M059J (cell line): ENCODE measurements at places on chromosomes 7 and 10.

DNA sequence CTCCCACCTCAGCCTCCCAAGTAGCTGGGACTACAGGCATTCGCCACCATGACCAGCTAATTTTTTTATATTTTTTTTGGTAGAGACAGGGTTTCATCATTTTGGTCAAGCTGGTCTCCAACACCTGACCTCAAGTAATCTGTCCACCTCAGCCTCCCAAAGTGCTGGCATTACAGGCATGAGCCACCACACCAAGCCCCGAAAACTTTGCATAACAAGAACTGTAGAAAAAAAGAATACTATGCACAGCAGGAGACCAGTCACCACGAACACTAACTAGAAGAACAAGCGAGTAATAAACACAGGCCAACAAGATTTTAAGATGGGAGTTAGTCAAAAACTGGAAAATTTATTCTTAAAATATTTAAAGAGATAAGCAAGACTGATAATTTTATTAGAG is 447.0 kb downstream of the ETV1 start:
- no peak for DNase-seq

GRCh38 chr10:78139341-78139740 is 105.7 kb downstream of the RPS24 start:
- no peak for DNase-seq

GRCh38 chr7:24704311-24704710 is 53.0 kb downstream of the GSDME start:
- no peak for DNase-seq

DNA sequence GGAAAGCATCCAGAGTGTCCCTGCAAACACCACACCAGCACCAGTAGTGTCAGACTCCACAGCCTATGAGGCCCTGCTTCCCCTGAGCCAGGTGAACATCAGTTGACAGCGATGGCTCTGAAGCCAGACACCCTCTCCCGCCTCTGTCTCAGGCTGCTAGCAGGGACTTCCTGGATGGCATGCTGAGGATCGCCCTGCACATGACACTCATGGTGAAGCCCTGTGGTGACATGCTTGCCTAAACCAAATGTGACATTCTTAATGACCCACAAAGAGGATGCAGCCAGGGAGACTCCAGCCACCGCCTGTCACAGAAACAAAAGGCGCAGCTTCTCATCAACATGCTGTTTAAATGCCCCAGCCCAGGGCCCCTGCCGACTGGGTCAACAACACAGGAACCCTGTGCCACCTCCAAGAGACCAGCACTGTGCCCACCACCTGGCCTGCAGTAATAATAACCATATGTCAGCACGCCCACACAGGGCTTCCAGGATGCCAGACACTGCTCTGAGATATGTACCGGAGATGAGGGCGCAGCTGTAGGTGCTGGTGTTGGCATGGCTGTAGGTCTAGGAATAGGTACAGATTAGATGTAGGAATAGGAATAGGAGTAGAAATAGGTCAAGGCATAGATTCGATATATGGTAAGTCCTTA is 81.3 kb downstream of the GRID1 start:
- no peak for DNase-seq

GRCh38 chr10:5776881-5777197 is 36.4 kb downstream of the GDI2 start:
- DNase-seq, result peak; percentile 59

DNA sequence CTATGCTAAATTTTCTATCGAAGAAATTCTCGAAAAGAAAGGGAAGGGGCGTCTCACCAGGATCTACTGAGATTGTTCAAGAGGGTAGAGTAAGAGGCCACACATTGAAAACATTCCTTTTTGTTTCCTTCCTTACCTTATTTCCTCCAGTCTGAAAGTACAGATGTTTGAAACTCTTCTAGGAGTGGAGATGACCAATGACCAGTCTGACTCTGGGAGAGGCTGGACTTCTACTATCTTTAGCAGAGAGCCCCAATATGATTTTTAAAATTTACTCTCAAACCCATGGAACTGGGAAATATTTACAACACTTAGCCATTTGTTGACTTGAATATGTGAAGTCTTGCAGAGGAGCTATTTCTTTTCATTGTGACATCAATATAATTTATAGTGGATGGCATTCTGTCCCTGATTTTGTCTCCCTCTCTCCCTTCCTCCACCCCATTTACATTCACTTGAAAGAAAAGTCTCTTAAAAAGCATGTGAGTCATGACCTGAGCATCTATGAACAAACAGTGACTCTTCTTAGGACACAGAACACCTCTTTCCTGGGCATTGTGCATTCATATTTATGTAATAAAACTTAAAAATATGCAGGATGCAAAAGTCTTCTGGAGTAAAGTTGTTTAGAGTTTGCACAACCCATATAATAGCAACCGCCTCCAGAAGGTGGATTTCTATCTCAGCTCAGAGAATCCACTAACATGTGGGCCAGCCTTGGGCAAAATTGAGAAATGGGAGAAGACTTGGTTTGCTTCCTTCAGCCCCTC is 31.2 kb upstream of the BMPER start:
- peak; percentile 90 for DNase-seq

DNA sequence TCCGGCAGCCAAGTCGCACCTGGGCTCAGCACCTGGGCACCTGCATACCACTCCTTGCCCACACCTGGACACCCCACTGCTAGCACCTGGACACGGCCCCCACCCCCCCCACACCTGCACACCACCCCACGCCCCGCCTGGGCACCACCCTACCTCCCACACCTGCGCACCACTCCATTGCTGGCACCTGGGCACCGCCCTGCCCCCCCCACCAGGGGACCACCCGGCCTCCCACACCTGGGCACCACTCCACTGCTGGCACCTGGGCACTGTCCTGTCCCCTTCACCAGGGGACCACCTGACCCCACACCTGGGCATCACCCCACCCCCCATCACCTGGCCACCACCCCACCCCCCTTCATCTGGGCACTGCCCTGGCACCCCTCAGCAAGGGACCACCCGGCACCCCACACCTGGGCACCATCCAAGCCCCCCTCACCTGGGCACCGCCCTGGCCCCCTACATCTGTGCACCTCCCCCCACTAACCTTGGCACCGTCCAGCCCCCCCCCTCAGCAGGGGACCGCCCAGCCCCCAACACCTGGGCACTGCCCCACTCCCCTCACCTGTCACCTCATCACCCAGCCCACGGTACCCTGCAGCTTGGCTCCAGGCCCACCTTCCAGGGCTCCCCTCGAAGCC is 33.8 kb upstream of the RNF32 start:
- no peak for DNase-seq

GRCh38 chr7:44433255-44434022 is 57.0 kb downstream of the NUDCD3 start:
- no peak for DNase-seq

GRCh38 chr10:75189266-75190096 is 21.1 kb upstream of the VDAC2 start:
- DNase-seq, result no peak

- no peak for DNase-seq
These were observed 4.5 kb upstream of the EPHA1 start for GRCh38 chr7:143413123-143413522.

DNA sequence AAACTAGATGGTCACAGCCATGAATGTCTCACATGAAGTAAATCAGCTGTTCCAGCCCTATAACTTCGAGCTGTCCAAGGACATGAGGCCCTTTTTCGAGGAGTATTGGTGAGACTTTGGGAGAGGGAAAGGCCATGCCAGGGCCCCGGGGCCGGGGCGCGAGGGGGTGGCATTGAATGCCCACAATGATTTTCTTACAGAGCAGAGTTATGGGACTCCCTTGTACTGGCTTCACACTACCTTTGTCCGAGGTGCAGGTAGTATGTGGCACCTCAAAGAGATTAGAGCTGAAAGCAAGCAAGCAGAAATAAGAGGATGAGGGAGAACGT is 407 bp downstream of the ELOVL3 start:
- DNase-seq, result no peak

- DNase-seq, result no peak
These were observed 59.3 kb downstream of the BMPER start for GRCh38 chr7:33964417-33965182.

- DNase-seq, result no peak
These were observed 95.5 kb upstream of the RNF32 start for GRCh38 chr7:156544919-156545715.

DNA sequence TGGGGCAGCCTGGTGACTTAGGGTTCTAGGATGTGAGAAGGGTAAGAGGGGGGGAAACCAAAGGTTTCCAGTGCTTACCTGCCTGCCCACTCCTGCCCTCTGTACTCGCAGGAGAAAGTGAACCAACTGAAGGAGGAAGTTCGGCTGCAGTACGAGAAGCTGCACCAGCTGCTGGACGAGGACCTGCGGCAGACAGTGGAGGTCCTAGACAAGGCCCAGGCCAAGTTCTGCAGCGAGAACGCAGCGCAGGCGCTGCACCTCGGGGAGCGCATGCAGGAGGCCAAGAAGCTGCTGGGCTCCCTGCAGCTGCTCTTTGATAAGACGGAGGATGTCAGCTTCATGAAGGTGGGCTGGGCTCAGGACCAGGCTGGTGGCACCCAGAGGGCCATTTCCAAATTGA is 10.7 kb downstream of the TRIM8 start:
- no peak for DNase-seq

DNA sequence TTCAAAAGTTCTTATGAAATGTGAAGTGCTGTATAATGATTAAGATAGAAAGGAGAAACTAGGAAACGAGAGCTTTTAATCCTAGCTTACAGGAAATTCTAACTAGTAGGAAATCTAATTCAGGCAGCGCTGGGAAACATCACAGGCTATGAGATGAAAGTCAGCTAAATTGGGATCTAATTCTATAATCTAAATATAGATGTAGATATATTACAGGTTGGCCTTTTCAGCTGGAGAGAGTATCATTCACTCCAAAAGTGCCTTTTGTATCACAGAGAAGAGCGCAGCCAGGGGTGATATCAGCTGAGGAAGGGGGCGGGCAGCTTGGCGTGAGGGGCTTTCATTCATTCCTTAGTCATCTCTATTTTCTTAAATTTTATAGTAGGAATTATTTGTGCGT is 157.0 kb downstream of the CUX1 start:
- no peak for DNase-seq

DNA sequence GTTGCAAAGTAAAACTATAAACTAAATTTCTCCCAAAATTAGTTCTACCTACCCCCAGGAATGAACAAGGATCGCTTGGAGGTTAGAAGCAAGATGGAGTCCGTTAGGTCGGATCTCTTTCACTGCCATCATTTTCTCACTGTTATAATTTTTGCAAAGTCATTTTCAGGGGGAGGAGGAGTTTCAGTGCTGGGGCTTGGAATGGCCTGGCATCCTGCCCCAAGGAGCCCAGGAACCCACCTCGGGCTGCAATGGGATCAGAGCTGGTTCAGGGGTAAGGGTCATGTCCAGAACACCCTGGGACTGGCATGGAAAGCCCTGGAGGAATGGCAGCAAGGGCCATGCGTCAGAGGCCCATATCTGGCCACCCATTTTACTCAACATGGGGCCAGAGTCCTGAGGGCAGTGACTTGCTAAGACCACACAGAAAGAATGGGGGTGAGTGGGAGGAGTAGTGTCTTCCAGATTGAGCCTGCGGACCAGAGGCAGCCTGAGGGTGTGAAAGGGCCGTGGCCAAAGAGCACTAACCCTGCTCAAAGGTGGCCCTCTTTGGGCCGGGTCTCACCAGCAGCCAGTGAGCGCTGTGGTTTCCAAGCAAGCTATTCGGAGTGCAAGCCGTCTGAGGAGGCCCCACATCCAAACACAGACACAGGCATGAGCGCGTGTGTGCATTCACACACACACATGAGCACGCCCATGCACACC is 31.8 kb downstream of the GPRIN2 start:
- DNase-seq, result peak; percentile 100

DNA sequence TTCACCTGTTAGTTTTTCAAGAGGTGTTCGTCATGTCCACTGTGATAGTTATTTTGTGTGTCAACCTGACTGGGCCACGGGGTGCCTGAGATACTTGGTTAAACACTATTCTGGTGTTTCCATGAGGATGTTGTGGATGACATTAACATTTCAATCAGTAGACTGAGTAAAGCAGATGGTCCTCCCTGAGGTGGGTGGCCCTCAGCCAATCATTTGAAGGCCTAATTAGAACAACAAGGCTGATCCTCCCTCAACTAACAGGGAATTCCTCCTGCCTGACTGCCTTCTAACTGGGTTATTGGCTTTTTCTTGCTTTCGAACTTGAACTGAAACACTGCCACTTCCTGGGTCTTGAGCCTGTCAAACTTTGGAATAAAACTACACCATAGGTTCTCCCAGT is 75.8 kb downstream of the ENO4 start:
- no peak for DNase-seq

DNA sequence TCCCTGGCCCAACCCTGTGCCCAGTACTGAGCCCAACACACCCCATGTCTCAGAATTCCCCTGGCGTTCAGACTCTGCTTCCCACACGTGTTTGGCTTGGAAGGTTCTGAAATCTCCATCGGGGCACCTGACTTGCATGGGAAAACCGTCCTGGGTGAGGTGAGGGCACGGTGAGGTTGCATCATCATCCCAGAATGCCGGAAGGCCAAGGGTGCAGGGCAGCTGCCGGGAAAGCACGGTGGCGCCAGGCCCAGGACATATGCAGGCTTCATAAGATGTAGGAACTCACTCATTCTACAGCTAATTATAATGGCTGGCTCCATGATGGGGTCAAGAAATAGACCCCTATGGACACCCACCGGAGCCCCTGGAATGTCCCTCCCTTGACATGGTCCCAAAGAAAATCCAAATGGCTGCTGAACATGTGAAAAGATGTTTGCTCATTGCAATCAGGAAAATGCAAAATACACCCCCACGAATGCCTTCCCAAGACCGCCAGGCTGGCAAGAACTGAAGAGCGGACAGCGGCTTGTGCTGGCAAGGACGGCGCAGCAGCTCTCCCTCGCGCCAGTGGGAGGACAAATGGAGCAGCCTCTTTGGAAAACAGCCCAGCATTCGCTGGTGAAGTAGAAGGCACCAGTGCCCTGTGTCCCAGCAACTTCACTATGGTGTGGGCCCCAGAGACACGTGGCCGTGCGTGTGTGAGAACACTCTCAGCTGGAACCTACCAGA is 2.3 kb downstream of the KNDC1 start:
- DNase-seq, result peak; percentile 18

GRCh38 chr10:78543031-78543748 is 509.5 kb downstream of the RPS24 start:
- DNase-seq, result no peak

DNA sequence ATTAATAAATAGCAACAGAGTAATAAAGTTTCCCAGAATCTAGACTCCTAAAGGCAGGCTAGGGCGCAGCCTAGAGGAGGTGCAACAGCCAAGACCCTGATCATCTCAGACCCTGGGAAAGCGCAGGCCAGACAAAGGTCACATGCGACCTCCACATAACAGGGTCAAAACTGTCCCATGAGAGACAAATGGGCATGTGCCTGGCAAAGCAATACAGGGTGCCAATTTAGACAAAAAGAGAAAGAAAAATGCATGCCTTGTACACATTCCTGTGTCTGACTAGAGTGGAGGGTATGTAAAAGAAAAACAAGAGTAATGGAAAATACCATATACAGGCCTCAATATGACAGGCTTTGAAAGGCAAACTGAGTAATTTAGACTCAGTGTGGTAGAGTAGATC is 22.2 kb downstream of the MPP7 start:
- peak; percentile 1 for DNase-seq

DNA sequence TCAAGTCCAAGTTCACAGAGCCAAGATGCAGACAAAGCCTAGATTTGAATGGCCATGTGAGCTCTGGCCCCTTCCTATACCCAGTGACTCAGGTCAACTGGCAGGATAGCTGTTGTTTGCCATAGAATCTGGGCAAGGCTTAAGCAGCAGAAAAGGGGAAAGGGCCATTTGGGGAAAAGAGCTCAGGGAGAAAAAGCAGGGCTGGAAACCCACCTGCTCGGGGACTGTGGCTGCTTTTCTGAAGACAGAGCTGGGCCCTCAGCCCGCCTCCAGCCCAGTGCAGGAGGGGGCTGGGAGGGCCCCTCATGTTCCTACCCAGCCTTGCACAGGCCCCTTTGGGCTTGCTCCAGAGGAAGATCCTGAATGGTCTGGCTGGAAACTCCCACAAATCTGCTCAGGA is 32.6 kb upstream of the HABP2 start:
- no peak for DNase-seq
